Activated naive CD8-positive, alpha-beta T cell treated with anti-CD3 and anti-CD28 coated beads, Interleukin-2, amount 50 U/mL, for 24 hours (primary cell): ENCODE measurements at places on chromosomes 12 and 14.

GRCh38 chr14:58151133-58152013 lies 640 bp downstream of the ARMH4 start:
- DNase-seq, result peak; percentile 8
- H3K4me1 ChIP-seq, result peaks cover 13% of the 10 kb centered on the region
- H3K36me3 ChIP-seq, result no peaks in the 10 kb centered on the region
- peak overlapping the region; percentile 73 for H3K4me3 ChIP-seq

GRCh38 chr14:83559721-83560120 lies 1970.2 kb upstream of the FLRT2 start:
- no peaks in the 10 kb centered on the region for H3K36me3 ChIP-seq
- H3K27ac ChIP-seq, result no peak overlapping the region
- H3K27me3 ChIP-seq, result no peaks in the 10 kb centered on the region
- DNase-seq, result no peak
- H3K4me3 ChIP-seq, result no peak overlapping the region
- no peaks in the 10 kb centered on the region for H3K4me1 ChIP-seq

- no peak overlapping the region for H3K4me3 ChIP-seq
- H3K27me3 ChIP-seq, result peaks cover 2% of the 10 kb centered on the region
- no peaks in the 10 kb centered on the region for H3K4me1 ChIP-seq
- no peak overlapping the region for H3K27ac ChIP-seq
Observed at GRCh38 chr14:51668870-51669269, 17.2 kb downstream of the FRMD6 start.

- H3K36me3 ChIP-seq, result no peaks in the 10 kb centered on the region
- H3K27ac ChIP-seq, result no peak overlapping the region
- no peak for DNase-seq
Observed at GRCh38 chr12:89069431-89069830, 282.9 kb downstream of the DUSP6 start.

DNA sequence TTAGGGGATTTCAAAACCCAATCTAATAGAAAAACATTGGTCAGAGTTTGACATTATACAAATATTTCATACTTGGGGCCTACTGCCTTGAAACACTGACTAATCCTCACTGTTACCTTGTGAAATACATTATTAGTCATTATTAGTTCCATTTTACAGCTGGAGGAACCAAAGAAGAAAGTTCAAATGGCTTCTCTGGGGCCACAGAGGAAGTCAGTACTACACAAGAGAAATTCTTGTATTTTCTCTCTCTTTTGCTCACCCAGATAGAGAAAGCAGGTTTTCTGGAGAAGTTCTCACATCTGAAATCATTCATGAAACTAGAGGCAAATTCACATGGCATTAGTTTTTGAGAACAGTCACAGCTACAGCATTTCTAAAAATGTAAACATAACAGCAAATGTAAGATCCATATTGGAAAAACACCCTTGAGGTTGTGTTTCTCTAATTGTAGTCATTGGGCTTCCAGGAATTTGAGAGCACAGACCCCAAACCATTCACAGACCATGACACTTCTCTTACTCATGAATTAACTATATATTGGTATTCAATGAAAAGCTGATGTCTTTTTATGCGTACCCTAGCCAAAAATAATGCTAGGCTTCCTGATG lies 83.0 kb downstream of the LLPH start:
- no peak overlapping the region for H3K27ac ChIP-seq
- peaks cover 4% of the 10 kb centered on the region for H3K4me1 ChIP-seq
- H3K36me3 ChIP-seq, result no peaks in the 10 kb centered on the region
- DNase-seq, result no peak
- H3K27me3 ChIP-seq, result peaks cover 3% of the 10 kb centered on the region

- H3K27me3 ChIP-seq, result no peaks in the 10 kb centered on the region
- no peak overlapping the region for H3K4me3 ChIP-seq
- H3K36me3 ChIP-seq, result peaks cover 58% of the 10 kb centered on the region
Observed at GRCh38 chr12:53287741-53288216, 7.6 kb upstream of the PFDN5 start.

GRCh38 chr12:113860950-113861349 lies 105.2 kb downstream of the RBM19 start:
- no peak overlapping the region for H3K27ac ChIP-seq
- H3K4me1 ChIP-seq, result peaks cover 34% of the 10 kb centered on the region
- DNase-seq, result no peak
- H3K36me3 ChIP-seq, result peaks cover 13% of the 10 kb centered on the region
